ENCODE measurements at places on chromosomes 4 and X. TPM values are rescaled to one million over a fixed set of nuclear protein-coding genes. Genes with fewer than 3 reads are reported as not detected.

The CLDN22 gene
- not detected for total RNA-seq

The ZNF157 gene
- total RNA-seq: 0.24 TPM

The FABP2 gene
- total RNA-seq: not detected

The SLC39A8 gene
- 9.0 TPM for total RNA-seq

The RAB33B gene
- 10.4 TPM for total RNA-seq

The ANK2 gene
- total RNA-seq: 5.8 TPM

The EMCN gene
- not detected for total RNA-seq

The HNRNPD gene
- total RNA-seq: 13.0 TPM

The LRRC66 gene
- total RNA-seq: under 0.01 TPM

The RBM46 gene
- under 0.01 TPM for total RNA-seq

The GAGE13 gene
- not detected for total RNA-seq

The MXD4 gene
- total RNA-seq: 24.6 TPM

The COX7B2 gene
- not detected for total RNA-seq

The CFI gene
- total RNA-seq: 2.9 TPM

The DMRTC1B gene
- total RNA-seq: not detected

The PNMA6F gene
- total RNA-seq: not detected

The ELOVL6 gene
- total RNA-seq: 7.5 TPM

The GRIA3 gene
- 0.24 TPM for total RNA-seq

The RPA4 gene
- total RNA-seq: not detected

The SSX4 gene
- total RNA-seq: not detected

The MAGEB6B gene
- total RNA-seq: not detected

The PRIMPOL gene
- total RNA-seq: 8.5 TPM

The FGF5 gene
- total RNA-seq: 8.0 TPM

The PNMA6A gene
- total RNA-seq: 0.48 TPM

The SLC9A6 gene
- 15.2 TPM for total RNA-seq
